ENCODE measurements at places on chromosomes 4 and X.

DNA sequence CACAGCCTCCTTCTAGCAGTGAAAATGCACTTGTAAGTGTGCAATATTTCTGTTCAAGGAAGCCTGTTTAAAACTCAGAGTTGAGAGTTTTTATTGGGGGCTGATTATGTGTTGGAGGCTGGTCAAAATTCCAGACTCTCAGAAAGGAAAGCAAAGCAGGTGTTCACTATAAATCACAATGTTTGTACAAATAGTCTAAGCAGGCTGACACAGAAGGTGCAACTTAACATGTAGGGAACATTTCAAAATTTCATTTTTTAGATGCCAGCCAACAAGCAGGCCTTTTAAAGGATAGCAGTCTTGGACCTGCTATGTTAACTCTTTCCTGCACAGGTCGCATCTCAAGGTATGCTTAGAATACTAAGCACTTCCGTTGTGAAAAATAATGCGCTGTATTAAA lies 112.3 kb upstream of the IL13RA1 start:
- DNase-seq = no peak

DNA sequence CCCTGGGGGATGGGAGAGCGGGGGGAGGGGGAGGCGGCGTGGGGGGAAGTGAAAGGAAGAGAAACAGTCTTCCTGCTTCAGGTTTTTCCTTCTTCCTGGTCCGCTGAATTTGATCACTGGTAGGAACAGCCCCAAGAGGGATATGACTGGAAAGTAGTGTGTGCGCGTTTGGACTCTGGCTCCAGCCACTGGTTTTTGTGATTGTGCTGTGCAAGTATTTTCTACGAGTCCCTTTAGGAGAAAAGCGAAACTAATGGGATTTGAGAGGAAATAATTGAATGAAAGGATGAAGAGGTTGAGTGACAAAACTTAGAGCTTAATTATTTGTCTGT lies 836 bp downstream of the PRRG1 start:
- DNase-seq = no peak

GRCh38 chrX:32448945-32449344 lies 762.4 kb downstream of the DMD start:
- DNase-seq = no peak

- no peak for DNase-seq
Measured at GRCh38 chr4:4559596-4559995, 17.7 kb upstream of the STX18 start.

- no peak for DNase-seq
Measured at GRCh38 chrX:153517423-153517822, at the start of gene ATP2B3. Gene ATP2B3, plus strand, starts transcription at chrX:153517642. Its CDS starts 18,606 bp downstream, at chrX:153536248.

DNA sequence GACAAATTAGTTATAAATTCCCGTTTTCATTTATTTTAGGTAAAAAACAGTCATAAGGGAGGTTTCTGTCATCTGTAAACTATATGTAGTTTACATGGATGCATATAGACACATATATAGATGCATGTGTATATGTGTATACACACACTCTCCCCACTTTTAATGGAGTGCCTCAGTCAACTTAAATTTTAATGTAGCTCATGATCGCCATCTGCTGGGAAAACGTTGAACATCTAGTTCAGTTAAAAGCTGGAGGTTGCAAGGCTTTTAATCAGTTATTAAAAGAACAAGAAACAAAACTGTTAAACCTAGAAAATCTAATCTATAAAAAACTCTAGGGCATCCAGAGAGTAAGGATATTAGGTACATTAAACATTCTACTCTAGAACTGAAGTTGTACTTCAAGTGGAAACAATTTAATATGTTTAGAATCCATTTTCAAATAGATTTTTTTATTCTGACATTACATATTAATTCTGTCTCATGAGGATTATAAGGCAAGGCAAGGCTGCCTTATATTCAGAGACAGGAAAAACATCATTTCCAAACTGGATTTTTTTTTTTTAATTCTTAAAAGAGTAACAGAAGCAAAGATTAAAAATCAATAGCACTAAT lies 122.6 kb downstream of the SHISA3 start:
- no peak for DNase-seq

- no peak for DNase-seq
Measured at GRCh38 chr4:40874901-40875300, 125.1 kb downstream of the NSUN7 start.

GRCh38 chr4:21775703-21776102 lies 172.9 kb downstream of the KCNIP4 start:
- DNase-seq = no peak

Data from stimulated activated CD4-positive, alpha-beta T cell treated with anti-CD3 and anti-CD28 coated beads, Interleukin-4, amount 100 ng/mL, for 4 hours (primary cell).